ENCODE measurements at places on chromosomes 2 and 18.

DNA sequence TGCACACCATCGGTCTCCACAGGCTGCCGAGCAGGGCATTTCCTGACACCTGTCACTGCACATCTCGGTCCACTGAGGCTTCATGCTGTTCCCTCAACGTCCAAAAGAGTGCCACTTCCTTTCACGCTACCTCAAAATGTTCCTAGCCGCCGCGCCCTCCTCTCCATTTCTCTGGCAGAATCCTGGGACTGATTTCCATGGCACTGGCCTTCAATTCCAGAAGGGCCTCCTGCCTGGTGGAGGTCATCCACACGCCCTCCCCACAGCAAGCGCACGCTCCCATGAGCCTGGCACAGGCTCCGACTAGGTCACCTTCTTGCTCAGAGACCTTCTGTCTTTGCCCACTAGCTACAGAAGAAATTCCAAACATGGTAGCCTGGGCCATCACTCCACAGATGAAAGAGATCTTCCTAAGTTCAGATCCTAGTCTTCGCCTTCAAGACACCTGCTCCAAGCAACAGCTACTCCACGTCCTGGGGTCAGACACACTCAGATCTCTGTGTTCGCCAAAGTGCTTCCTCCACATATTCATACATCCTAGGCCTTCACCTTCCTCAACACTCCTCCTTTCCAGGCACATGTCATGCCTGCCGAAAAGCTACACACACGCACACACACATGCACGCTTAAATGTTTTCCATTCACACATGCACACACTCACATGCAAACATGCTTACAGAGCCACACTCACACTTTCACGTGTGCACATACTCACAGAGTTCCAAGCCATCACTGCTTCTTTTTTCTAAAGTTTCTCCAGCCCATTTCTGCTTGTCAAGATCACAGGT, 94.0 kb downstream of the PXDN start:
- no peak for DNase-seq

DNA sequence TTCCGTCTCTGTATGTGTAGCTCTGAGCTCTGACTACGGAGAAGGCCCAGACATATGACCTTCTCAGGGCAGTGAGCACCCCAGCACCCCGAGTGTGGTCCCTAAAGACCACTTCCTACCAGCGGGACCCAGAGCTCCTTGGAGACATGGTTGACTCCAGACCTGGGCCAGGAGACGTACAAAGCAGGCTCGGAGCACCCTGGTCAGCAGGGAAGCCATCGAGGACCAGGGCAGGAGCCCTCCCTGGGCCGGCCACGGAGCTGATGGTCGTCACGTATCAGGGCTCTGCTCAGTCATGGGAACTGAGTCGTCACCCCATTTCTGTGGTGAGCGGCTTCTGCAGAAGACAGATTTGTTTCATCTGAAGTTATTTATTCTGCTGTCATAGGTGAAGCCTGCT, 12.8 kb upstream of the NEU4 start:
- DNase-seq = no peak

DNA sequence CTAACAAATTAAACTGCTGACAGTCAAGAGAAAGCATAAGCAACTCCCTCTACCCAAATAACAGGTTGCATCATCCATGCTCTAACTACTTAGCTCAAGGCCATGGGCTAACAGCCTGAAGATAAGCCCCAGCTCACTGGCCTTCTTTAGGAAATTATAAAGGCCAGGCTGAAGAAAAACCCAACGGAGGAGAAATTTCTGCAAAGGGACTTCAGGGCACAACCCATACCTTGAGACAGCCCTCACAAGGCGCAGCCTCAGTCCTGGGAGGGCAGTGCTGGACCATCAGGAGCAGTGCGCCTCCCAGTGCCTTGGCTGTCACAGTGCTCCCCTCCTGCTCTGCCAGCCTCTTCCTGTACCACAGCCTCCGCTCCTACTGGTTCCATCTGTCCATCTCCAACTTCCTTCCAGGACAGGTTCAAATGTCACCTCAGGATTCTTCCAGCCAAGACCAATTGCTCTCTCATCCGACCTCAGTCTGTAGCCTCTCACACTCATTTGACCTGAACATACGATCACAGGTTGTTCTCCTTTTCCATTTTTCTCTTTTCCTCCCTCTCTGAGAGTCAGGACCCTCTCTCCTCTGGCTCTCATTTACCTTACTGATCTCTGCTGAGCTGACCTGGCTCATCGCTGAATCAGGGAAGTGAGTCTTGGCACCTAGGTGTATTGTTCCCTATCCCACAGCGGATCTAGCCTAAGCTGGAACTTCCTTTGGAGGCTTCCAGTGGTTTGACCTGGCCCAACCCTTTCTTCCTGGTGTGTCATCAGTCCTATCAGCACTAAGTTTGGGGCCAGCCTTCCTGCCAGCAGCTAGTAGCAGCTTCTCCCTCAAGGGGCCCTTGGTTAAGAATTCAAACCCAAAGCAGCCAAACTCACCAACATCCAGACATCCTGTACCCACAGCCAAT, 1.9 kb downstream of the MCFD2 start:
- DNase-seq = no peak

- no peak for DNase-seq
Measured at GRCh38 chr2:70643715-70644114, 90.1 kb upstream of the TGFA start.

DNA sequence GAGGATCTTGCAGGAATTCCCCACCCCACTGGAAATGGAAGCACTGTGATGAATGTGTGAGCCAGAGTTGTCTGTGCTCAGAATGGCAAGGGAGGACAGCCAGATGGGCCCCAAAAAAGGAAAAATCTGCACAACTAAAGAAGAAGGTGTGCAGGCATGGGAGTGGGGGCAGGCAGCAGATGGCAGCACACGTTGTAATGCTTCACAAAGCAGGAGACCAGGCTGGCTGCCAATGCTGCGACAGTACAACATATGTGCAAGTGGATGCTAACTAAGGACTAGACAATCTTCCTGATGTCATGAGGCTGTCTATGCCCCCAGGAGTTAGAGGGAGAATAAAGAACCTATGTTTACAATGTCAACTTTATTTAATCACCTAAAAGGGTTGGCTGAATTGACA, 27.2 kb downstream of the ST6GAL2 start:
- no peak for DNase-seq

GRCh38 chr2:161710131-161710915, 86.1 kb downstream of the SLC4A10 start:
- no peak for DNase-seq

DNA sequence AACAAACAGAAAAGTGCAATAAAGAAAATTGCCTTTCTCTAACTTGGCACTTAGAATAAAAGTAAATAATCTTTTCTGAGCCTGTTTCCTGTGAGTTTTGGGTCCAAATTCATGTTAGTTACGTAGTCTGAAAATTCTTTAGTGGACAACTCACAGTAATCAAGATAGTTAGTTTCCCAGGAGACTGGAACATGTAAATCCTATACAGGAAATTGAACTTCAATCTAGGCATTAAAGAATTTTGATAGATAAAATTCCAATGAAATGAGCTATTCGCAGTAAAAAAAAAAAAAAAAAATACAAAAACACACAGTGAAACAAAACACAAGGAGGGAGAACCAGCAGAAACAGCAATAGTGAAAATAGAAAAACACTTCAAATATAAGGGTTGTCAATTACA, 83.8 kb upstream of the REG3G start:
- DNase-seq = no peak
